ENCODE measurements at places on chromosomes 12 and 14. TPM values are rescaled to one million over a fixed set of nuclear protein-coding genes. Genes with fewer than 3 reads are reported as not detected.

Gene GPR162
- total RNA-seq = 5.3 TPM

- no peak for DNase-seq
These were observed 351.6 kb upstream of the TBX3 start for GRCh38 chr12:115035535-115036107.

Gene KLRG1
- total RNA-seq = not detected

GRCh38 chr12:10160617-10161385 is 11.1 kb downstream of the OLR1 start:
- DNase-seq = no peak

- DNase-seq = no peak
These were observed 55.8 kb downstream of the MAP3K9 start for GRCh38 chr14:70753518-70753953.

GRCh38 chr12:30043151-30043847 is 259.6 kb upstream of the TMTC1 start:
- DNase-seq = no peak

GRCh38 chr14:85301506-85301905 is 228.4 kb upstream of the FLRT2 start:
- DNase-seq = no peak

Gene DPF3
- total RNA-seq = 3.2 TPM

Gene TMX1
- total RNA-seq = 40.4 TPM

GRCh38 chr14:81716953-81717352 is 183.3 kb upstream of the SEL1L start:
- no peak for DNase-seq

GRCh38 chr12:91108196-91108755 is 3.0 kb downstream of the LUM start:
- DNase-seq = no peak

Gene SDSL
- total RNA-seq = 12.9 TPM

DNA sequence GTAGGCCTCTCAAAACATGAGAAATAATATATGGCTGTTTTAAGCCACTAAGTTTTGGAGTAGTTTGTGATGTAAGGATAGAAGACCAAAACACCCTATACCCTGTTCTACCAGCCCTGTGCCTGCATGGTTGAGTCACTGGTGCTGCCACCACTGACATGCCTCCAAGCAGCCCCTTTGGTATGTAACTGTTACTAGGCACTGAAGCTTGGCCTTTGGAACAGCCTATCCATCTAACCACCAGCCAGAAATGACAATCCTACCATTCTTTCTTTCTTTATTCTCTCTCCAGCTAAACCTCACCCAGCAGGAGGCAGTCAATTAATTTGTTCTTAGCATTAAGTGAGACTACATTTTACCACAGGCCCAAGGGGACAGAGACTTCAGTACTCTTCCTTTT is 240.3 kb downstream of the MSRB3 start:
- peak; percentile 46 for DNase-seq

Gene COL2A1
- total RNA-seq = not detected

GRCh38 chr14:51441001-51441400 is 201.0 kb downstream of the TMX1 start:
- DNase-seq = no peak

Gene VPS29
- 205 TPM for total RNA-seq

GRCh38 chr12:3119756-3120601 is 42.8 kb downstream of the TSPAN9 start:
- no peak for DNase-seq

DNA sequence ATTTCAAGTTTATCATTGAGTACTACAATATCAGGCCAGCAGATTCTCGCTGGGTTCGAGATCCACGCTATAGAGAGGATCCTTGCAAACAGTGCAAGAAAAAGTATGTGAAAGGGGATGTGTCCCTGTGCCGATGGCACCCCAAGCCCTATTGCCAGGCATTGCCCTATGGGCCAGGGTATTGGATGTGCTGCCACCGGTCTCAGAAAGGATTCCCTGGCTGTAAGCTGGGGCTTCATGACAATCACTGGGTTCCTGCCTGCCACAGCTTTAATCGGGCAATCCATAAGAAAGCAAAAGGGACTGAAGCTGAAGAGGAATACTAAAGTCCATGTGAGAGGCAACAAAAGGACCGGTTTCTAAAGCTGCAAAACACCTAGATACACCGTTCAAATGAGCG is 59.4 kb downstream of the ATG14 start:
- no peak for DNase-seq

DNA sequence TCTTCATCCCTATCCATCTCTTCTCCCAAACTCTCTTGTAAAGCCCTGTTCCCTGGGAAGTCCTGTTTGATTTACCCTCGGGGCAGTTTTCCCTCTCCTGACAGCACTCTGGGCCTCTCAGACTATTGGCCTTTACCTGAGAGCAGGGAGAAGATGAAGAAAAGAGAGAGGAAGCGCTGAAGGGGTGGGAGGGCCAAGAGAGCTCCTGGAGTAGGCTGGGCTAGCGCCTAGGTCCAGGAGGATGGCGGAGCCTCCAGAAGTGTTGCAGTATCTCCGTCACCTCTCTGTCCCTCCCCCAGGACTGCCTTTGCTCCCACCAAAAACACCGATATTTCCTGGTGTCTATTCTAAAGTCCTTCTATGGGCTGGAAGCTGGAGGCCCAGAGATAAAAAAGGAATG is 5.7 kb upstream of the IGFBP6 start:
- DNase-seq = no peak

DNA sequence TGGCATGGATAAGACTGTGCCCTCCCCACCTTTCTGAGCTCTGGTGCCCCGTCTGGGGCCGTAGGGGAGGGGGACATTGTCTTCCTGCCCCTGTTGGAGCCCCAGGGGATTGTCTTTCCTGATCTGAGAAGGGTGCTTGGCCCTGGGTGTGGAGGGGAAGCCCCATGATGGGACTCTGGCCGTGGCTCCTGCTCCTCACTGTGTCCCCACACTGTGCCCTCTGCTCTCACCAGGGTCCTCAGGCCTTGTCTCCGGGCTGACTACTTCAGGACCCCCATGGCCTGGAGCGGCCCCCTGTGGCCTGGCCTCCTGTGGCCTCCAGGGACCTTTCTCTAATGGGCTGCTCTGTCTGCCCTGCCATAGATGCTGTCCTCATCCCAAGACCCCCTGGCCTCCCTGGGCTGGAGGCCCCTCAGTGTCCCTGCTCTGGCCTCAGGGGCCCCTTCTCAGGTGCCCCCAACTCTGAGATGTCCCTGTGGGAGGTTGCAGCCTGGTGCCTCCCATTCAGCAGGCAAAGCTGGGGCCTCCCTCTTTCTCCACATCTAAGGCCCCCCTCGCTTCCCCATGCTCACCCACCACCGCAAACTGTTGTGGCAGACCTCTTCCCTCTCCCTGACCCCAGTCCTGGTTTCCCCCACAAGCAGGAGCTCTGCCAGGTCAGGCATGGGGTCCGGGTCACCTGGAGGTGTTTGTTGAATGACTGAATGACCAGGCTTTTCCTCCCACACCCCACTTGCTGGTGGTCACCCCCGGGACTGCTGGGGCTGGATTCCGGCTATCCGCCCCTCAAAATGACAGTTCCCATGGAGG is 4.0 kb downstream of the KIF26A start:
- no peak for DNase-seq

DNA sequence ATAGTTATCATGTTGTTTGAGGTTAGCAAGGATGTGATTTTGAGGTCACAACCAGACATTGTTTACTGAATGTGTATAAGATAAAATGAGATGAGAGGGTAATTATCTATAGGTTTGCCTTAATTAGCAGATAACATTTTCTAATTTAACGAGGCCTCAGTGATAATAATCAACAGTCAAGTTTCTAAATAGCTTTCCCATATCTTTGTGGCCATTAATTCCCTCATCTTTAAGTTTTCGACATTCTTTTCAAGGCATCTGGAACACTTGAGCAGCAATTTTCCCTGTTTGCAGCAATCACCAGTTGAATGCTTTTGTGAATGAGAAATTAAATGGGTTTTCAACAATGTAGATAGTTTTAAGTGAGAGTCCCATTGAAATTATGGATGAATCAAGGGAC is 304.1 kb downstream of the SYT1 start:
- no peak for DNase-seq

GRCh38 chr12:42217656-42218055 is 20.4 kb downstream of the YAF2 start:
- no peak for DNase-seq

DNA sequence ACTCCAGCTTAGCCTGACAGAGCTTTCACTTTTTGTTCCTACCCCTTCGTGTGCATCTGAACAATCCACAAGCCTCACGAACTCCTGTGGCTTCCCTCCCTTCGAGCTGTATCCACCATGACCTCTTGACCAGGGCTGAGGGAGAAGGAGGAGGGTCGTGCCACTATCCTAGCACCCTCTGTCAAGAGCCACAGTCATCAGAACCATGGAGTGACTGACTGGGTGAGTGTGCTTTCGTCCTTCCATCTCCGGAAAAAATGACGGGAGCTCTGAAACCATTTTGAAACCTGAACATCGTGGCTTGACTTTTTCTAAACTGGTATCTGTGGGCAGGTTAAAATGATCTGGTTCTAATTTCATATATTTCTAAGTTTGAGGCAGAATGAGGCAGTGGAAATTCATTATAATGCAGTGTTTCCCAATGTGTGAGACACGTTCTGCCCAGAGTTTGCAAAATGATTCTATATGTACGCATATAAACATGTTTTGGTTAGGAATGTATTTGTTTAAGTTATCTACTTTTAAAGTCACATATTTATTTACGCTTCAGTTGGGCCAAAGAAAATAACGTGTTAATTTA is 27.0 kb downstream of the IL26 start:
- DNase-seq = no peak

- DNase-seq = no peak
These were observed 646 bp downstream of the ST8SIA1 start for GRCh38 chr12:22333713-22334409.

DNA sequence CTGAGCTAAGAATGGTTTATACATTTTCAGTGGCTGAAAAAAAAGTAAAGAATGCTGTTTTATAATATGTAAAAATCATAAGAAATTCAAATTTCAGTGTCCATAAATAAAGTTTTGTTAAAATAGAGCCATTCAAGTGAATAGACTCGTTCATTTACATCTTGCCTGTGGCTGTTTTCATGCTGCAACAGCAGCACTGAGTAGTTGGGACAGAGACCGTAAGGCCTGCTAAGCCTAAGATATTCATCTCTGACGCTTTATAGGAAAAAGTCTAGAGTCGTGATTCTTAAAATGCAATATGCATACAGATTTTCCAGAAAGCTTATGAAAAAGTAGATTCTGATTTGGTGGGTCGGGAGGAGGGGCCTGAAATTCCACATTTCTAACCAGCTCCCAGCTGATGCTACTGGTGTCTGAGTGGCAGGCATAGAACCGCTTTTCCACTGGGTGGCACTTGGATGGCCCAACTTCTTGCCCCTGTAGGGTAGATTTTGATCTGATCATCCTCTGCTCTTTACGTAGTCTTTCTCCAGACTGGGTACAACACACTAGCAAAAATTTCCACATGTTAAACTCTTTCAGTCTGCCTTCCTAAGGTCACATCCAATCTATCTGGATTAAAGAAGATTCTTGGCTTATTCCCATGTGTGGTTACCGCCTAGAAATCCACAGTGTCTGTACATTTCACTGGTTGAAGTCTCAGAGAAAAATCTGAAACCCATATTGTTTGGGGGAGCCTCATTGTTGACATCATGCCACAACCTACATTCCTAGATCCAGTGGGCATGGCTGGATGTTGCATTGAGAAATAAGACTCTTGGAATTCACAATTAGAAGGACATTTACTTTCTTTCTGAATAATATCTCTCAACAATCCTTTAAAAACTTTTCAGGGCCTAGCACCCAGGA is 151.2 kb downstream of the C12orf75 start:
- DNase-seq = no peak

Gene ZDHHC17
- total RNA-seq = 19.4 TPM

GRCh38 chr14:73381380-73382013 is 76.8 kb downstream of the NUMB start:
- DNase-seq = no peak
